ENCODE measurements at places on chromosomes 7 and 10. TPM values are rescaled to one million over a fixed set of nuclear protein-coding genes. Genes with fewer than 3 reads are reported as not detected.

The WDFY4 gene
- 1.7 TPM for total RNA-seq

The CLRN3 gene
- total RNA-seq: 0.27 TPM

The TMEM196 gene
- 12.9 TPM for total RNA-seq

The FAM221A gene
- 15.2 TPM for total RNA-seq

The PLXNA4 gene
- total RNA-seq: 20.4 TPM

The ANKRD30A gene
- total RNA-seq: not detected

The SLC18A3 gene
- total RNA-seq: 3.4 TPM

The CNTNAP2 gene
- total RNA-seq: 137 TPM

The GOLGA7B gene
- 10.2 TPM for total RNA-seq

The DEPP1 gene
- total RNA-seq: 9.9 TPM

The HPSE2 gene
- total RNA-seq: not detected

The SORCS1 gene
- 25.6 TPM for total RNA-seq

The NAT16 gene
- total RNA-seq: 2.1 TPM

The MARVELD1 gene
- 3.6 TPM for total RNA-seq
